ENCODE measurements at places on chromosomes 6 and 20. TPM values are rescaled to one million over a fixed set of nuclear protein-coding genes. Genes with fewer than 3 reads are reported as not detected.

The ELMO2 gene
- 80.3 TPM for total RNA-seq

The MYBL2 gene
- 118 TPM for total RNA-seq

The TAGAP gene
- 44.8 TPM for total RNA-seq

The CENPW gene
- 73.8 TPM for total RNA-seq
